ENCODE measurements at places on chromosomes 2 and 18. TPM values are rescaled to one million over a fixed set of nuclear protein-coding genes. Genes with fewer than 3 reads are reported as not detected.
A peak's percentile ranks its signal among the peaks of the same experiment; 100 is the strongest.

- peak; percentile 47 for DNase-seq
Observed at GRCh38 chr2:10900216-10901109, 11.3 kb upstream of the KCNF1 start.

DNA sequence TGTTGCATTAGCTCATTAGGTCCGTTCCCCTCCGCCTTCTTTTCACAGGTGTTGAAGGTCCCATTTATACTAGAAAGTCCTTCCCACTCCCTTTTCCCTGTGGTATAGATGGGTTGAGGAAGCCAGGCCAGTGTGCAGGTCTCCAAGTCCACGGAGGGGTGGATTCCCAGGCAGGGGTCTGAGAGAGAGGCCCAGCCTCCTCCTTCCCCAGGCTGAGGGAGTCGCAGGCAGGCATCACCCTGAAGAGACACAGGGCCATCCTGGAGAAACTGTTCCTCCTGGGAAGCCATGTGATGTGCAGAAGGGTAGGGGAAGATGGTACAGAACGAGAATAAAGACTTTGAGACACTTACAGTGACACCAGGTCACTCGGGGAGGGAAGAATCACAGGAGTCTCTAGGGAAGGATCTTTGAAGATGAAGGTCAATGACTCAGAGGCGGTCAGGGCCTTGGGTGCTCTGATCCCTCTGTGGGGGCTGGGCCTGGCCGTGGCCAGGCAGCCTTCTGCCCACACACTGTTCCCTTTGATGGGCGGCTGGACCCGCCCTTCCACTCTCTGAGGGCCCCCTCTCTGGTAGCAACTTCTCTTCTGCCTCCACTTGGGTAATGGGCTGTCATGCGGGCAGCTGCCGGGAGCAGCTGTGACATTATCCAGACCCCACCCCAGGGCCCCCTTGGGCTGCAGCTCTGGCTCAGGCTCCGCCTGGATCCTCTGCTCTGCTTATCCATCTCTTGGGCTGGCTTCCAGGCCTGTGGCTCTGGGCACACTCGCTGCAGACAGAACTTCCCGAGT, 45.1 kb downstream of the RHOB start:
- no peak for DNase-seq

DNA sequence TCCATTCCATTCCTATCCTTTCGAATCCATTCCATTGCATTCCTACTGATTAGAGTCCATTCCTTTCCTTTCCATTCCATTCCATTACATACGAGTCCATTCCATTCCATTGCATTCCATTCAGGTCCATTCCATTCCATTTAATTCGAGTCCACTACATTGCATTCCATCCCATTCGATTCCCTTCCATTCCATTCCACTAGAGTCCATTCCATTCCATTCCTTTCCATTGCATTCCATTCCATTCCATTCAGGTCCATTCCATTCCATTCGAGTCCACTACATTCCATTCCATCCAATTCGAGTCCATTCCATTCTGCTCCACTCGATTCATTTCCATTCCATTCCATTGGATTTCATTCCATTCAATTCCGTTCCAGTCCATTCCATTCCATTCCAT, 1133.6 kb downstream of the RPIA start:
- DNase-seq = no peak

DNA sequence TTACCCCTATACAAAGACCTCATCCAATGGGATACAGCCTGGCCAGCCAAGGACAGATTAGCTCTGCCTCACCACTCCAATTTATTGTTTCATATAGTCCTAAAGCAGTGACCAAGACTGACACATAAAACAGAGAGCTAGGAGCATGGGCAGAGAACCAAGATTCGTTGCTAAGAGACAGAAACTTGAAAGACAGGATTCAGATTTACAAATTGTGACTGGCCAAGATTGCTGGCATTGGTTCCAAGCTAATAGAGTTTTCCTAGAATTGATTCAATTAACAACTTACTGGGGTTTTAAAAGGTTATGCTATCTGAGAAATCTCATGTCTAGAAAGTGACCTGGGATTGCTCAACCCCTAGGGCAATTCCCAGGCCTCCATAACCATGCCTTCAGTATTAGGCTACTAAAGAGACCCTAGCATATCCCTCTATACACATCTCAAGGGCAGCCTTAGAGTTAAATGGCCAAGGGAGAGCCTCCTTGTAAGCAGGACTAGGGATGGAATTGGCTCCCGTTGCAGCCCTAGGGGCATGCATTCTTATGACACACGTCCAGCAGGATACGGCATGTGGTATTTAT, 75.6 kb downstream of the ICOS start:
- DNase-seq = peak; percentile 95

The SMARCAL1 gene
- total RNA-seq = 7.4 TPM

The USP37 gene
- total RNA-seq = 9.2 TPM

All from bronchial epithelial cell (primary cell).